ENCODE measurements at places on chromosomes 3 and 15.

DNA sequence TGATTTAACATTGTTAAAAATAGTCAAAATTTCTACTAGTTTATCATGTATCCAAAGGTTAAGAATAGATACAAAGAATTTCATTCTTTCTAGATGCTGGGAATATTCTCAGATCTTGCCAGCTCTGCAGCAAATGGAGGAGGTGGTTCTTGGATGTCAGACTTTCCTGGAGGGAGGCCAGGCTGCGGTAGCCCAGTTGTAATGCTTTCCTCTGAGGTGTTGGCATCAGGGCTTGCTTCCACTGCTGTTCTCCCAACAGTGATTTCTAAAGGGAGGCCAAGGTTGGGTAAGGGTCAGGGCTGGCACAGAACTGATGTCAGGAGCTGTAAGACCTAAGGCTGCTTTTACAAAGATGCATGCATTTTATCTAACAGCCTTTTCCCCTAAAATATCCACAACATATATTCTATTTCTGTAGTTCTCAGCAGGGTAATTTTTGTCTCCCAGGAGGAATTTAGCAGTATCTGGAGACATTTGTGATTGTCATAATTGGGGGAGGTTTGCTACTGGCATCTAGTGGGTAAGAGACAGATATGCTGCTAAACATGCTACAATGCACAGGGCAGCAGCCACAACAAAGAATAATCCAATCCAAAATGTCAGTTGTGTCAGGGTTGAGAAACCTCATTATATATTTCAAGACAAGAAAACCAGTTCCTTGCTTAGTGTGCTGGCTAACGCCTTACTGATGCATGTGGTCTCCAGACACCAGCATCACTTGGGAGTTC, 42.0 kb upstream of the SPTSSB start:
- no peak for DNase-seq

GRCh38 chr3:13012221-13012691, 61.0 kb downstream of the IQSEC1 start:
- no peak for DNase-seq

DNA sequence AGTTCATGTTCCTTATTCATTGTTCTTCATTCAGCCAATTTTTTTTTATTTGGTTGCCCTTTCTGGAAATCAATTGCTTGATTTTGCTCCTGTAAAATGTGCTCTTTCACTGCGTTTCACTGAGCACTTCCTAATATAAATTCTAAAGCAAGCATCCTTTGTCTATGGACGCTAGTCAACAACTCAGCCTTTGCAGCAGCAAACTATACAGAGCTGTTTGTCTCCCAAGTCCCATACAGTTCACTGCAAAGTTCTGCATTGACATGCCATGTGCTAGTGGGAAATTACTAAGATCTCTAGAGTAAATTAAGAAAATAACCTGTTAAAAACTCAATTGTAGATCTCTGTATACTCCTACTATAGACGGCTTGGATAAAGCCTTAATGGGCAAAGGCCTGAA, 130.1 kb upstream of the BHLHE40 start:
- DNase-seq = no peak

DNA sequence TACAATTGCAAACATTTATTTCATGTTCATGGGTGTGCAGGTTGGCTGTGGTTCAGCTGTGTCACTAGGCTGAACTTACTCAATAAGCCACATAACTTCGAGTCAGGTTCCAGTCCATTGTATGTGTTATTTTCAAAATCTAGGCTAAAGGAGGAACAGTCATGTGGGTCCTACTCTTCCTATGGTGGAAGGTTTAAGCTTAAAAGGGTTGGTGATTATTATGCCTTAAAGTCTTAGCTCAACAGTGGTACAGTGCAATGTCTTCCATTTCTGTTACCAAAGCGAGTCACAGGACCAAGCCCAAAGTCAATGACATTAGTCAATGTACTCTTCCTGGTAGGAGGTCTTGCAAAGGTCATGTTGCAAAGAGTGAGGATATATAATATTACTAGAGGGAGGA, 78.2 kb downstream of the ATG7 start:
- DNase-seq = no peak
